ENCODE measurements at places on chromosomes 3 and 15. TPM values are rescaled to one million over a fixed set of nuclear protein-coding genes. Genes with fewer than 3 reads are reported as not detected.

DNA sequence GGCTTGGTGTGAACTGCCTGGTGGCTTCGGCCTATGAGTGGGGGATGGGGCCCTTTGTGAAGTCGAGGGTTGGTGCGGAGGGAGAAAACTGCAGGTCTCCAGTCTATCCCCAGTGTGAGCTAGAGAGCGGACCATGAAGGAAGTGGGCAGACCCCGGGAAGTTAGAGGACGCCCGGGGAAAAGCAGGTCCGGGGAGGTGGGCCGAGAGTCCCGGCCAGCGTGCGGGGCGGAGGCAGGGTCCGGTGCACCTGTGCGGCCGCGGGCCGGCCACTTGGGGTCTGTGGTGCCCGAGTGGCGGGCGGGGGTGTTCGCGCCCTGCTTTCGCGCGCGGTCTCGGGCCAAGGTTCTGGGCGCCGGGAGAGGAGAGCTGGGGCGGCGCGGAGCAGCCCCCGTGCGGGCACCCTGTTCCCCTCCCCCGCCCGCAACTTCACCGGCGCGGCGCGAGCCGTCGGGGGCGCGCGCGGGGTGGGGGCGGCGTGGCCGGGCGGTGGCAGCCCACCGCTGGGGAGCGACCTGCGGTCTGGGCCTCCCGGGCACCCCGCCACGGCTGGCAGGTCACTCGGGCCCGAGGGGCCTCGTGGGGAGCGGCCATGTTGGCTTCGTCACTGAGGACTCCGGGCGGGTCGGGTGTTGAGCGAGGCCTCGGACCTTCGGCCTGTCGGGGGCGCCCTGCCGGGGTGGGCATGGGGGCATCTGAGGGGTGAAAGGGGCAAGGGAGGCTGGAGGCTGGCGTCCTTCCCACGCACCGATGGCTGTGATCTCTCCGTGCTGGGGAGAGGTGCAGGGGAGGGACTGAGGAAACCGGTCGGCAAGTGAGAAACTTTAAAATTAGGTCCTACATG is 4.8 kb downstream of the UBE2E1 start:
- ATAC-seq, result peak; percentile 36

- no peak for ATAC-seq
These were observed 280.3 kb upstream of the MME start for GRCh38 chr3:154799800-154800199.

DNA sequence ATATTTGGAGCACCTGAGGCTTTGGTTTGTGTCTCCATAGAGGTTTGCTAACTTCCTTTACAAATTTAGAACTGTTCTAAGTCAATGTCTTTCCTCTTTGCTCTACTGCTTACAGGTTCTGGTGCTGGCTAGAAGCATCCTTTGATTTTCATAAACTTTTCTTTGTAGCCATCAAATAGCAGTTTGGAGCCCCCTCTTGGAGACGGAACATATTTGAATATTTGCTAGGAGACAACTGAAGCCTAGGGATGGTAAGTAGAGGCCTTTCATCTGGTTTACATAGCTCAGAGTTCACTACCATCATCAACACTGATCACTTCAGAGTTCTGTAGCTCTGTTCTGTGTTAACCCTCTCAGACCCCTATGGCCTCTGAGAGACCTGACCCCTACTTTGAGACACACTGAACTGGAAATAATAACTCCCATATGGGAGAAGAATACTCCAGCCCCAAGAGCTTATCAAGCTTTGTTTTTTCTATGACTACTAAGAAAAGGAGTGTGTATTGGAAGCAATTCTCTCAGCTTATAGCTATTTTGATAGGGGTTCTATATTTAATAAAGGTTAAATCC is 420.4 kb downstream of the EPHA3 start:
- no peak for ATAC-seq

GRCh38 chr3:61356685-61357084 is 105.4 kb upstream of the FHIT start:
- no peak for ATAC-seq

Gene GP9
- total RNA-seq, result not detected

Gene LRRC28
- 21.3 TPM for total RNA-seq

DNA sequence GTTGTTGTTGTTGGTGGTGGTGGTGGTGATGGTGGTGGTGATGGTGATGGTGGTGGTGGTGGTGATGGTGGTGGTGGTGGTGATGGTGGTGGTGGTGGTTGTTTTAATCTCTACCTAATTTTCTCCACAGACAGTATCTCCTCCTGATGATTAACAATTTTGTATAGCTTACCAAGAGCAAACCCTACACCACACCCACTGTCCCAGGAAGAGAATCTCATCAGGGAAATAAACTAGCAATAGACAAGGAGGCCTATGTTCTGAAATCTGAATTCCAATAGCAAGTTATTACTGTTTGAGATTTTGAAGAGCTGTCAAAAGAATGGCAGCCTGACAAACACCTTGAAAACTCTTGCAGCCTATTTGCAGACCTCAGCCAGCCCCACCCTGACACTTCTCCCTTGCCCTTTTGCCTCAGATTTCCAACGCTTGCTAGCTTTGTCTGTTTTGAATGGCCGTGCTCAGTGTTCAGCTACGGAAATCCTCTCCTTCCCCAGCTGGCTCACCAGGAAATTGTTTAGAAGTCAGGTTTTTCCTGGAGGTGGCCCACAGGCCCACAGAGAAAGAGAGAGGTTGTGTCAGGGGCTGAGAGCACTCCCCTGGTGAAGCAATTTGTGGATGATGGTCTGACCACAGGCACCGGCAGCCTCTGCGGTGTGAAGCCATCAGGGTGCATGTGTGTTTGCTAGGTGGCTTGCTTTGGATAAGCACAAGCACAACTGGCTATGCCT is 101.6 kb downstream of the MAGI1 start:
- peak; percentile 50 for ATAC-seq

DNA sequence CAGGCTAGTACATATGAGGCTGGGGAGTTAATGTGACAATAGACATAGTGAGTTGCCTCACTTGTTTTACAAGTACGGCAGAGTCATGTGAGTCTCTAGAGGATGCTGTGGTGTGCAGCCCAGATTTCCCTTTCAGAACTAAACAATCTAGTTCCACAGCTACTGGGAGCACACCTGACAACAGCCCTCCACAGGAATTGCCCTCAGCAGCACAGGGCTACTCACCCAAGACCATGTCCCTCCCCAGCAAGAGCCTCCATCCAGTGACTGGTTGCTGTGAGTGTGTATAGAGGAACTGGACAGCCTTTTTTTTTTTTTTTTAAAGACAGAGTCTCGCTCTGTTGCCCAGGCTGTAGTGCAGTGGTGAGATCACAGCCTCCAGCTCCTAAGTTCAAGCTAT is 40.2 kb upstream of the UBE2E2 start:
- peak; percentile 94 for ATAC-seq

GRCh38 chr15:39752991-39753390 is 29.6 kb downstream of the FSIP1 start:
- ATAC-seq, result no peak

- no peak for ATAC-seq
These were observed 56.5 kb downstream of the SEMA3G start for GRCh38 chr3:52388348-52388821.

DNA sequence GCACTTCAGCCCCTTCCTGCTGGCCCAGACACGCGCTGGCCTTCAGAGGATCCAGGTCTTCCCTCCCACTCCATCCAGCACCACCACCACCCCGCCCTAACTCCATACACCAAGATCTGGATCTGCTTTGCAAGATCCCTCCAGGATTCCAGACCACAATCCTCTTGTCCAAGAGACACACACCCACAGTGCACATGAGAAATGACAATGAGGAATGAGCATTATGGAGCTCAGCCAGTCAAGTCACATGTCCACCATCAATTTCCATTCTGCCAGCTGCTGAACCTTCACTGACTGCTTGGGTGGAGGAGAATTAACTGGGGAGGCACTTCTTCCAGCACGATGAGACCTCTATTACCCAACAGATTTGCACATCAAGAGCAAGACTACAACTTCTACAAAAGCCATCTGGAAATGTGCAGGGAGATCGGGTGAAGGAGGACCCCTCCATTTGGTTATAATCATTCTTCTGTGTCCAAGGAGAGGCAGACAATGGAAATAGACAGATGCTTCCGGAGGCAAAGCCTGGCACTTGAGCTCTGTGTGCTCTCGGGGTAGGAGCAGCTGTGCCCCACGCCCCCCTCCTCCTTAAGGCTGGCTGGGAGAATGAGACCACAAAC is 12.3 kb upstream of the SPATA12 start:
- ATAC-seq, result peak; percentile 81

Gene TTLL13
- not detected for total RNA-seq

- peak; percentile 23 for ATAC-seq
These were observed 14.2 kb upstream of the ULK3 start for GRCh38 chr15:74857082-74857655.

- ATAC-seq, result peak; percentile 11
These were observed 90.2 kb upstream of the ABHD17C start for GRCh38 chr15:80604583-80605575.

All from esophagus mucosa (tissue), 1 donor.